ENCODE measurements at places on chromosomes 4 and X.
A peak's percentile ranks its signal among the peaks of the same experiment; 100 is the strongest.

- peak; percentile 43 for DNase-seq
Measured at GRCh38 chr4:119835613-119835910, 207.0 kb upstream of the PDE5A start.

DNA sequence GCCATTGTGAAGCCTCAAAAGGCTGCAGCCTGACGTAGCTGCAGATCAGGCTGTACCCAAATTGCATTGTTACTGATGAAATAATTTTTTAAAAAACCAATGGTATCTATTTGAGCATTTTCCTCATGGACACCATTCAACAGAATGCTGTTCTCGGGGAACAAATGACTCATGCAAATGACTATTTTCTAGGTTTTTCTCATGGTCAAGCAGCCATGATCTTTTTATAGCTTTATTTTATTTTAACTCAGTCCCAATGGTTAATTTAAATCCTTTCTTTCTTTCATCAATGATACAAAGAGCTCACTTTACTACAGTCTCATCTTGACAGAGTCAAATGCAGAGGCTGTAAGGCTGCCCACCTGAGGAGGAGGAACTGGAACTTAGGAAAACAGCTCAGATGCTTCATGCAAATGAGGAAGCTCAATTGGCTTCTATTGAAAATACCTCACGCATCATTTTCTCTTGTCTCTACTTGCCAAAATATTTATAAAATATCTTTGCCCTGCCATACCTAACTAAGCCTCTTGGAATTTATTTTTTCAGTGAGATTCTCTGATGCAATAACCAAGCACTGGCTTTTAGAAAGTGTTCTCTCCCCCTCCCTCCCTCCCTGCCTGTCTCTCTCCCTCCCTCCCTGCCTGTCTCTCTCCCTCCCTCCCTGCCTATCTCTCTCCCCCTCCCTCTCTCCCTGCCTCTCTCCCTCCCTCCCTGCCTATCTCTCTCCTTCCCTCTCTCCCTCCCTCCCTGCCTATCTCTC is 81.0 kb downstream of the SORBS2 start:
- peak; percentile 80 for DNase-seq

DNA sequence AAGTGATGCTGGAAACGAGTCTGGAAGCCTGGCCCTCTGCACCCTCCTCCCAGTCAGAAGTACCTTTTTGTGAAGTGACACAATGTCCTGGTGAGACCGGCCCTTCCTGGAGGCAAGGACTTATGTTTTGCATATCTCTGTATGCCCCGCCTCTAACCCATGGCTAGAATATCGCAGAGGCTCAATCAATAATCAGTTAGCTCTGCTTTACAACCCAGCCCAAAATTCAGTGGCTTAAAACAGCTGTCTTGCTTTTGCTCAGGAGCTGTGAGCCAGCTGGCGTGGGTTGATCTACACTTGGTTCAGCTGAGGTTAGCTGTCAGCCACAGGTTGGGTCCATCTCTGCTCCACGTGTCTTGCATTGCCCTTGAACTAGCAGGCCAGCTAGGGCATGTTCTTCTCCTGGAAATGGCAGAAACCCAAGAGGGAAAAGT is 98.8 kb upstream of the METTL14 start:
- peak; percentile 4 for DNase-seq

- no peak for DNase-seq
Measured at GRCh38 chrX:3674881-3675280, 38.6 kb downstream of the PRKX start.

- DNase-seq: no peak
Measured at GRCh38 chrX:69173906-69174305, 8.7 kb upstream of the PJA1 start.

DNA sequence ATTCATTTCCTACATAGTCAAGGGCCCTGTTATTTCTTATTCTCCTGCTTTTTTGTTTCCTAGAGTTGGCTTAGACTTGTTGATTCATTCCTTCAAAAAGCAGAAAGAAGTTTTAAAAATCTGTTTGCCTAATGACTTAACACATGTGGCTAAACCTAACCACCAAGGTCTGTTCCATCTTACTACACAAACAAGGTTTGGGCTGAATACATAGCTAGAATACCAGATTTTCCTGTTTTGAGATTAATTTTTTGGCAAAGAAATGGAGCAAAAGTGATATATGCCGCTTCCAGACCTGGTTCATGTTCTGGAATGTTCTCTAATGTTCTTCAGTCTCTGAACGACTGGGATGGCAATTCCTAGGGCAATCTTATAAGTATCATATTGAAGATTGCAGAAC is 7.4 kb upstream of the CAMK2D start:
- DNase-seq: no peak

DNA sequence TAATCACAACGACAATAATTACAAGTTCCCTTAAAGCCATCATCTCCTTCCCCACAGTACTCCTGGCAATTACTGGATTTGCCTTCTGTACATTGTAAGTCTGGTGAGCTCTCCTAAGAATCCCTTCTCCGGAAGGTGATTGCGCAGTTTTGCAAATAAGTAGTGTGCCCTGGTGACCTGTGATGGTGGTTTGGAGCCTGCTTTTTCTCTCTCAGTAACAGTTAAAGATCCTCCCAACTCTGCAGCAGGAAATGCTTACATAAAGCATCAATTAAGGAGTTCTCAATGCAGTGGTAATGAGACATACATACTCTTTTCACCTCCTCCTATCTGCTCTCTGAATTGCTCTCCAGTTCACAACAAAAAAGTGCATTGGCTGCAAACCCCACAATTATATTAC is 159.7 kb downstream of the SH2D1A start:
- DNase-seq: peak; percentile 14

DNA sequence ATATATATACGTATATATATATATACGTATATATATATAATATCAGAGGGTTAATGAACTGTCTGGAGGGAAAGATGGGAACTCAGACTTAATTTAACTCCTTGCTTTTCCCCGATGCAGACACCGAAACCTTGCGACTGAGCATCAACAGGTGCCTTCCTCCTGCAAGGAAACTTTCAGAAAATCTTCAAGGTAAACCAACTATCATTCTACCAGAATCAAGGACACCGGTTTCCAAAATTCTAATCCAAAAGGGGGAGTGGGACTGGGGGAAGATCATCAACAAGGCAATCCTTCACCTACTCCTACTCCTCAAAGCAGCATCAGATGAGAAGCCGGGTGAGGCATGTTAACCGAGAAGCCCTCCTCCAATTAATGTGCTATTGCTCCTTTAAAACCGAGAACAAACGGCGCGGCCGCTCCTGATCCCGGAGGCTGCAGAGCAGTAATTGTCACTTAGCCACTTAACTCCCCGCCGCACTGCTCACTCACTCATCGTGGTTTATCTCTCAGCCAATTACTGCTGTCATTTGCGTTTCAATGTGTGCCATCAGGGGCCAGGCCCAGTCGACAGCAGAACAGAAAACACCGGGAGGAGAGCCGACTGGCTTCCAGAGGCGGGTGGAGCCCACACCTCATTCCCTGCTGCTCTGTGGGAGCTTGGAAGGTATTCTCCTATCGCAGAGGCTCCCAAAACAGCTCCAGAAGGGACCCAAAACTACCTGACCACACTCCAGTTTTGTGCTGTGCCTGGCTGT is 61.7 kb downstream of the MAML3 start:
- DNase-seq: no peak

DNA sequence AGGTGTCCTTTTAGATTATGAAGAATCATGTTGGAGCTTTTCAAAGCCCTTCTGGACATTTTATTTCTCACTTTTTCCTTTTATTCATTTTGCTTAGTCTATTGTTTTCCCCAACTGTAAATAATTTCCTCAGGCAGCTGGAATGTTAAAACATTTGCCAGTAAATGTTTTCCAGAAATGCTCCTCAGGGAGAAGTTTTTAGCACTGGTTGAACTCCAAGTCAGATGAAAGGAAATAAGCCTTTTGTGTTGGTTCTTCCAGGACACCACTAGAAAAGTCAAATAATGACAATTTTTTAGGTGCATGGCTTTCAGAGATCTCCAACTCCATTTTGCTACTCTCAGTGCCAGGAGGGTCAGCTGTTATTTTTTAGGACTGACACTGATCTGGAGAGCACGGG is 127.9 kb downstream of the IL13RA2 start:
- DNase-seq: no peak

DNA sequence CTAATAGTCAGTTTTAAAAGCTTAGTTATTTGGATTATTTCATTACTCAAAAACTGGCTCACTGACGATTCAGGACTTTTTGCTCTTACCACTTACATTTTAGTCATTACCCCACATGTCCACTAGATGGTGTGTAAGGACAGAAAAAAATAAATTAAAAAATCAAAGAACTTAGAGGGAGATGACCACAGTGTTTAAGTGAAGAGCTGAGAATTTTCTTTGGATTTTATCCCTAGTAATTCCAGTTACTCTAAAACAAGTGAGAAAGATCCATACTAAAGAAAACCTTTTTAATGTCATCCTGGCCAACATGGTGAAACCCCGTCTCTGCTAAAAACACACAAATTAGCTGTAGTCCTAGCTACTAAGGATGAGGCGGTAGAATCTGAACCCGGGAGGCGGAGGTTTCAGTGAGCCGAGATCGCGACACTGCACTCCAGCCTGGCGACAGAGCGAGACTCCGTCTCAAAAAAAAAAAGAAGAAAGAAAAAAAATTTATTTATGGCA is 26.4 kb upstream of the TMPRSS11B start:
- peak; percentile 55 for DNase-seq

GRCh38 chr4:174420316-174420715 is 102.0 kb downstream of the HPGD start:
- DNase-seq: no peak

DNA sequence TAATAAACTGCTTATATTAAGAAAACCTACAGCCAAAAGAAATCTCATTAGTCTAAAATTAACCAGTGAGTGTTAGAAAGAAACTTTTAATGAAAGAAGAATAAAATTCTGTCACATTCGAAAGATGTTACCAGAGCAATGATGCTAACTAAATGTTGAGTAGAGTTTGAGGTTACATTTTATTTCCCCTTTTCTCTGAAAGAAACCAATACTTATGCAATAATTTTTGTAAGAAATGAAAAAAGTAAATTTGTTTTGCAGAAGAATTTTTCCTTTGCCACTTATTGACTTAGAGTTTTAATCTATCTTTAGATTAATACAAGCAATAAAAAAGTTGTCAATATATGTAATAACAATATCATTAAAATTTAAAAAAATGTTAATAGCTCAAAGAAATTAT is 574.0 kb upstream of the GALNTL6 start:
- no peak for DNase-seq

DNA sequence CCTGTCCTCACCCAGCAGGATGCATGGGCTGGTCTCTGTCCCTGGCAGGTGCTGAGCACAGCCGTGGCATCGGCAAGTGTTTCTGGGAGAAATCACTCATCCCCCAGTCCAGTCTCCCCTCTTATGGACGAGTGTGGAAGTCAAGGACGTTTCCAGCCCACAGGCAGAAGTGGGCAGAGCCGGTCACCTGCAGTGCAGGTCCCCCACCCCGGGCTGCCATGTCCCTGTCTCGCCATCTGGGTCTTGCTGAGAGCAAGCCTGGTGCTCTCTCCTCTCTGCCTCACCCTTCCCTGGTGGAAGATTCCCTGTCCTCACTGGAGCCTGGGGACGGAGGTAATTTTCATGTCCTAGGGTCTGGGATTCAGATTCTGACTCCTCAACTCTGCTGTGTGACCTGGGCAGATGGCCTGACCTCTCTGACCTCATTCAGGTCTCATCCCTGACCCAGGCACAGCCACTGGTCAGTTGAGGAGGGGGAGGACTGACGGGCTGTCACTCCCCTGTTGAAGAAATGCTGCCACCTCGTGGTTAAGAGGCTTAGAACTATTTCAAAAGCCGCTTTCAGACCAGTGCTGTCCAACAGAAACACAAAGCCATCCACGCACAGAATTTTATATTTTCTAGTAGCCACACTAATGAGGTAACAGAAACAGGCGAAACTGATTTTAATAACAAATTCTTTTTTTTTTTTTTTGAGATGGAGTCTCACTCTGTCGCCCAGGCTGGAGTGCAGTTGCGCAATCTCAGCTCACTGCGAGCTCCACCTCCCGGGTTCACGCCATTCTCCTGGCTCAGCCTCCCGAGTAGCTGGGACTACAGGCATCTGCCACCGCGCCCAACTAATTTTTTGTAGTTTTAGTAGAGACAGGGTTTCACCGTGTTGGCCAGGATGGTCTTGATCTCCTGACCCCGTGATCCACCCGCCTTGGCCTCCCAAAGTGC is 1.8 kb downstream of the CPZ start:
- peak; percentile 56 for DNase-seq
